ENCODE measurements at places on chromosomes 4 and X. TPM values are rescaled to one million over a fixed set of nuclear protein-coding genes. Genes with fewer than 3 reads are reported as not detected.

DNA sequence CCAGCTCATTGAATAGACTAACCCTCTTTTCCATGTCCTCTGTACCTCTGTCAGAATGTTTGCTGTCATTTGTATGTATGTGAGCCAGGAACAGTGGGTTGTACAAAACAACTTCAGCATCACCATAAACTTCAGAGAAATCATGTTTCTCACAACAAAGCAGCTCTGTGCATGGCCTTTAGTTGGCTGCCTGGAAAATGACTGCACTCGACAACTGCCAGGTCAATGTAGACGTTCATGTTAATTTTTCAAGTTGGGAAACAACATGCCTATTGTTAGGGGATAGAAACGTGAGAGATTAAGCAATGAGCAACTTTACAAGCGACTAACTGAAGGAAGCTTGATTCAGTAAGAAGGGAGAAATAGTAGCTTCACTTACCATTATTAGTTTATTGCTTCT is 17.9 kb upstream of the CXCL11 start:
- DNase-seq = no peak
- peaks cover 2% of the 10 kb centered on the region for H3K36me3 ChIP-seq
- H3K27ac ChIP-seq = no peak overlapping the region
- H3K4me3 ChIP-seq = no peak overlapping the region
- peaks cover under 1% of the 10 kb centered on the region for H3K27me3 ChIP-seq

GRCh38 chr4:165325732-165326512 is 1.5 kb upstream of the MSMO1 start:
- peaks cover 25% of the 10 kb centered on the region for H3K4me1 ChIP-seq
- H3K27ac ChIP-seq = no peak overlapping the region
- H3K36me3 ChIP-seq = peaks cover 28% of the 10 kb centered on the region
- H3K4me3 ChIP-seq = no peak overlapping the region
- H3K27me3 ChIP-seq = no peaks in the 10 kb centered on the region

- H3K36me3 ChIP-seq = no peaks in the 10 kb centered on the region
- no peaks in the 10 kb centered on the region for H3K4me1 ChIP-seq
- H3K27me3 ChIP-seq = peaks cover 3% of the 10 kb centered on the region
- no peak overlapping the region for H3K27ac ChIP-seq
- no peak overlapping the region for H3K4me3 ChIP-seq
- no peak for DNase-seq
These were observed 51.6 kb upstream of the SLC16A2 start for GRCh38 chrX:74369666-74370065.

The G3BP2 gene
- 144 TPM for total RNA-seq

- peaks cover 3% of the 10 kb centered on the region for H3K36me3 ChIP-seq
- no peak for DNase-seq
- peaks cover 5% of the 10 kb centered on the region for H3K27me3 ChIP-seq
- H3K4me1 ChIP-seq = peaks cover 25% of the 10 kb centered on the region
- no peak overlapping the region for H3K4me3 ChIP-seq
These were observed 230.3 kb upstream of the PGRMC2 start for GRCh38 chr4:128517739-128518510.

- H3K4me3 ChIP-seq = no peak overlapping the region
- H3K36me3 ChIP-seq = no peaks in the 10 kb centered on the region
- H3K27ac ChIP-seq = no peak overlapping the region
- no peaks in the 10 kb centered on the region for H3K4me1 ChIP-seq
These were observed 412.3 kb upstream of the CXorf51A start for GRCh38 chrX:147226801-147227200.

The ZDHHC15 gene
- total RNA-seq = 0.24 TPM

- peak overlapping the region; percentile 40 for H3K27ac ChIP-seq
- DNase-seq = no peak
- H3K36me3 ChIP-seq = no peaks in the 10 kb centered on the region
- H3K27me3 ChIP-seq = no peaks in the 10 kb centered on the region
These were observed 22.6 kb downstream of the PLS3 start for GRCh38 chrX:115583496-115584004.

- no peak overlapping the region for H3K27ac ChIP-seq
- H3K4me1 ChIP-seq = no peaks in the 10 kb centered on the region
- no peak for DNase-seq
- H3K27me3 ChIP-seq = peaks cover 8% of the 10 kb centered on the region
These were observed 164.8 kb upstream of the EMCN start for GRCh38 chr4:100682477-100683218.

- DNase-seq = no peak
- no peaks in the 10 kb centered on the region for H3K36me3 ChIP-seq
- H3K27ac ChIP-seq = no peak overlapping the region
- H3K4me3 ChIP-seq = no peak overlapping the region
- no peaks in the 10 kb centered on the region for H3K4me1 ChIP-seq
These were observed 826.6 kb upstream of the SLIT2 start for GRCh38 chr4:19425146-19425545.

DNA sequence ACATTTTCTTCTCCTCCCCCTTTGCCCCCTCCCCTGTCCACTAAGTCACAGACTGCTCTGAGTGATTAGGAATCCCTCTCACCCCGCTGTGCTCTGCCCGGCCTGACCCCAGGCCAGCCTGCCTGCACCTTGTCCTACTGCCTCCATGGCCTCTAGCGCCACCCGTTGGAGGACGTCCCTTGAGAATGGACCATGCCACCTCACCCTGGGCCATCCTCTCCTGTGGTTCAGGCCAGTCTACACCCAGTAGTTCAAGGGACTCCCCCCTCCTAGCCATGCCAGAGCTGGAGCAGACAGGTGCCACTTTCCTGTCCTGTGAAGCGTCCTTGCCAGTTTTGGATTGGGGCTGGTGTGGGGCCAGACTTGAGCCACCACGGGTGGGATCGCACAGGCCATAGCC is 9.7 kb upstream of the IRAK1 start:
- no peak overlapping the region for H3K27ac ChIP-seq
- H3K4me1 ChIP-seq = no peaks in the 10 kb centered on the region
- no peak for DNase-seq
- no peak overlapping the region for H3K4me3 ChIP-seq

- H3K36me3 ChIP-seq = no peaks in the 10 kb centered on the region
- no peak for DNase-seq
- no peaks in the 10 kb centered on the region for H3K27me3 ChIP-seq
These were observed 331.9 kb upstream of the NR3C2 start for GRCh38 chr4:148774134-148774533.

GRCh38 chrX:109943092-109943739 is 59.7 kb upstream of the TMEM164 start:
- H3K4me1 ChIP-seq = no peaks in the 10 kb centered on the region
- H3K27me3 ChIP-seq = no peaks in the 10 kb centered on the region
- no peak overlapping the region for H3K4me3 ChIP-seq
- DNase-seq = no peak
- H3K27ac ChIP-seq = no peak overlapping the region
- no peaks in the 10 kb centered on the region for H3K36me3 ChIP-seq

The POF1B gene
- 0.05 TPM for total RNA-seq

The PAGE2B gene
- not detected for total RNA-seq

- no peak overlapping the region for H3K27ac ChIP-seq
- no peak overlapping the region for H3K4me3 ChIP-seq
- H3K27me3 ChIP-seq = no peaks in the 10 kb centered on the region
- no peaks in the 10 kb centered on the region for H3K4me1 ChIP-seq
- H3K36me3 ChIP-seq = no peaks in the 10 kb centered on the region
These were observed 43.0 kb downstream of the SEPSECS start for GRCh38 chr4:25117274-25117673.

- H3K4me1 ChIP-seq = no peaks in the 10 kb centered on the region
- no peak overlapping the region for H3K27ac ChIP-seq
- H3K36me3 ChIP-seq = no peaks in the 10 kb centered on the region
- DNase-seq = no peak
These were observed 27.3 kb downstream of the PTPN13 start for GRCh38 chr4:86621435-86621834.

- H3K4me1 ChIP-seq = no peaks in the 10 kb centered on the region
- H3K4me3 ChIP-seq = no peak overlapping the region
- no peak for DNase-seq
- H3K27ac ChIP-seq = no peak overlapping the region
- no peaks in the 10 kb centered on the region for H3K27me3 ChIP-seq
These were observed 262.7 kb downstream of the ANKRD50 start for GRCh38 chr4:124449881-124450280.

DNA sequence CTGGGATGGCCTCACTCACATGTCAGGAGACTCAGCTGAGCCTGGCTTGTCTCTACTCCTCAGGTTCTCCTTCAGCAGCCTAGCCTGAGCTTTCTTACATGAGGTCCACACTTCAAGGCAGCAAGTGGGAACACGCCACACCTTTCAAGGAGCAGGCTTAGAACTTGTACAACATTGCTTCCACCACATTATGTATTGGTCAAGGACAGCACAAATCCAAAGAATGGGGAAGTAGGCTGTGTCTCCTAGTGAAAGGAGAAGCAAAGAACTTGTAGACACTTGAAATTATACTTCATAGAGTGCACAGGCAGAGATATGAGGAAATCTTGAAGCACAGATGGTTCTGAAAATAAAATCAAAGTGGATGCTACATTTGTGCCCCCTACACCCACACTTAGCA is 120.9 kb upstream of the NOCT start:
- peaks cover 6% of the 10 kb centered on the region for H3K27me3 ChIP-seq
- no peaks in the 10 kb centered on the region for H3K36me3 ChIP-seq
- peaks cover 12% of the 10 kb centered on the region for H3K4me1 ChIP-seq
- DNase-seq = no peak

DNA sequence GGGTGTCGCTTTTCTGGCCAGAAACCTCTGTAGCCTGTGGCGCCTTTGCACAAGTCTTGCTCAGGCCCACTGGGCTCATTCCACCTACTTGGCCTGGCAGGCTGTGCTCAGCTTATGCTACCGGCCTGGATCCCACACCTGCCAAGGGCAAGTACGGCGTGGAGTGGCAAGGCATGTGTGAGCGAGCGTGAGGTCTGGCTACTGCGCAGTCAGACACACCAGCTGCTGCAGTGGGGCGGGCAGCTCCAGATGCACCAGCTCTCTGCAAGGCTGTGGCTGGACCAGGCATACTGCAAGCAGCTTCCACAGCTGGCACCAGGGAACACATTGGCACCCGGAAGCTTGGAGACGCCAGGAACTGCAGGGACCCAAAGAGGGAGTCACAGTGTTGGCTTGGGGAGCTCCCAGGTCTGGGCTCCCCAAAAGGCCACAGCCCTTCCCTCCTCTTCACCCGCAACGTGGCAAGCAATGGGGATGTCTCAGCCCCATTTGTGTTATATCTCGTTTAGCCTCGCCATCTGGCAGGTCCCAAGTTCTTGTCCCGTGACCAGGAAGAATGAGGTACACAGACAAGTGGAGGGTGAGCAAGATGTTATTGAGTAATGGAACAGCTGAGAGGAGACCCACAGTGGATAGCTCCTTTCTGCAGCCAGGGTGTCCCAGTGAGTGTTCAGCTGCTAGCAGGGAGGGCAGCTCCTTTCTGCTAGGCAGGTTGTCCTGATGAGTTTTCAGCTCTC is 3.8 kb upstream of the FBXW7 start:
- H3K4me1 ChIP-seq = peaks cover 32% of the 10 kb centered on the region
- no peak overlapping the region for H3K4me3 ChIP-seq
- H3K36me3 ChIP-seq = peaks cover 15% of the 10 kb centered on the region

DNA sequence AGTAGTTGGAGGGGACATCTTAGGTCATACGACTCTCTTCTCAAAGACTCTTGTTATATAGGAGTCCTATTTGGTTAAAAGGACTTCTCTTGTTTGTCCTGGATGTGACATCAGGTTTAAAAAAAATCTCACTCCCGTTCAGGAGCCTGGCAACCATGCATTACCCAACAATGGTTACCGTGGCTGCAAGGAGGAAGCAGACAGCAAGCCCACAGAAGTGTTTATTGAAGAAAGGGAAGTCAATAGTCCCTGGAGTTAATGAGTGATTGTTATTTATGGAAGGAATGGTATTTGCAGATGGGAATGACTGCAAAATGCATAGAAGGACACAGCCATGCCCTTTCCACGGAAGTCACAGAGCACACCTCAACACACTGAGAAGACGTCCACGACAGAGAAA is 75.9 kb upstream of the ENPP6 start:
- H3K4me3 ChIP-seq = no peak overlapping the region
- no peaks in the 10 kb centered on the region for H3K27me3 ChIP-seq
- DNase-seq = no peak
- H3K36me3 ChIP-seq = peaks cover 3% of the 10 kb centered on the region
- H3K27ac ChIP-seq = no peak overlapping the region
- H3K4me1 ChIP-seq = peaks cover 20% of the 10 kb centered on the region

The LARP1B gene
- 34.5 TPM for total RNA-seq

GRCh38 chr4:6267573-6267972 is 2.1 kb upstream of the WFS1 start:
- H3K27me3 ChIP-seq = peaks cover 33% of the 10 kb centered on the region
- no peak overlapping the region for H3K4me3 ChIP-seq
- no peak overlapping the region for H3K27ac ChIP-seq
- H3K4me1 ChIP-seq = peaks cover 18% of the 10 kb centered on the region
- H3K36me3 ChIP-seq = no peaks in the 10 kb centered on the region
- DNase-seq = no peak

DNA sequence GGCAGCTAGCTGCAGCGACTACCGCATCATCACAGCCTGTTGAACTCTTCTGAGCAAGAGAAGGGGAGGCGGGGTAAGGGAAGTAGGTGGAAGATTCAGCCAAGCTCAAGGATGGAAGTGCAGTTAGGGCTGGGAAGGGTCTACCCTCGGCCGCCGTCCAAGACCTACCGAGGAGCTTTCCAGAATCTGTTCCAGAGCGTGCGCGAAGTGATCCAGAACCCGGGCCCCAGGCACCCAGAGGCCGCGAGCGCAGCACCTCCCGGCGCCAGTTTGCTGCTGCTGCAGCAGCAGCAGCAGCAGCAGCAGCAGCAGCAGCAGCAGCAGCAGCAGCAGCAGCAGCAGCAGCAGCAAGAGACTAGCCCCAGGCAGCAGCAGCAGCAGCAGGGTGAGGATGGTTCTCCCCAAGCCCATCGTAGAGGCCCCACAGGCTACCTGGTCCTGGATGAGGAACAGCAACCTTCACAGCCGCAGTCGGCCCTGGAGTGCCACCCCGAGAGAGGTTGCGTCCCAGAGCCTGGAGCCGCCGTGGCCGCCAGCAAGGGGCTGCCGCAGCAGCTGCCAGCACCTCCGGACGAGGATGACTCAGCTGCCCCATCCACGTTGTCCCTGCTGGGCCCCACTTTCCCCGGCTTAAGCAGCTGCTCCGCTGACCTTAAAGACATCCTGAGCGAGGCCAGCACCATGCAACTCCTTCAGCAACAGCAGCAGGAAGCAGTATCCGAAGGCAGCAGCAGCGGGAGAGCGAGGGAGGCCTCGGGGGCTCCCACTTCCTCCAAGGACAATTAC is 1.4 kb downstream of the AR start:
- peaks cover 19% of the 10 kb centered on the region for H3K27me3 ChIP-seq
- H3K27ac ChIP-seq = no peak overlapping the region
- H3K4me3 ChIP-seq = no peak overlapping the region
- H3K36me3 ChIP-seq = no peaks in the 10 kb centered on the region

GRCh38 chrX:66635360-66635759 is 3.5 kb downstream of the EDA2R start:
- no peaks in the 10 kb centered on the region for H3K27me3 ChIP-seq
- no peak overlapping the region for H3K27ac ChIP-seq
- peaks cover 2% of the 10 kb centered on the region for H3K36me3 ChIP-seq
- H3K4me1 ChIP-seq = peaks cover 15% of the 10 kb centered on the region
- H3K4me3 ChIP-seq = no peak overlapping the region

The USP17L17 gene
- total RNA-seq = not detected

GRCh38 chrX:9905288-9905687 is 61.9 kb upstream of the CLDN34 start:
- H3K27ac ChIP-seq = no peak overlapping the region
- no peaks in the 10 kb centered on the region for H3K36me3 ChIP-seq
- peaks cover 15% of the 10 kb centered on the region for H3K27me3 ChIP-seq
- H3K4me1 ChIP-seq = no peaks in the 10 kb centered on the region
- H3K4me3 ChIP-seq = no peak overlapping the region

- H3K27ac ChIP-seq = no peak overlapping the region
- H3K27me3 ChIP-seq = no peaks in the 10 kb centered on the region
- H3K4me3 ChIP-seq = no peak overlapping the region
- no peak for DNase-seq
- peaks cover 11% of the 10 kb centered on the region for H3K4me1 ChIP-seq
- peaks cover 8% of the 10 kb centered on the region for H3K36me3 ChIP-seq
These were observed 98.8 kb downstream of the CASK start for GRCh38 chrX:41824551-41824950.

GRCh38 chrX:15511563-15511962 is 11.0 kb downstream of the BMX start:
- no peak overlapping the region for H3K27ac ChIP-seq
- H3K36me3 ChIP-seq = no peaks in the 10 kb centered on the region
- H3K27me3 ChIP-seq = peaks cover 7% of the 10 kb centered on the region

All from activated T-helper 1 cell treated with anti-CD3 and anti-CD28 coated beads, Interleukin-12 subunit alpha, Interleukin-12 subunit beta, Interleukin-2, Interleukin-4 antibody, amounts not matched to agents 30 ng/mL and 10 ng/mL and 1 ng/mL, durations not matched to agents 14 hours and 24 hours and 36 hours (primary cell).